Heart left ventricle (tissue), 16 donors: ENCODE measurements at places on chromosomes 13 and 19. TPM values are rescaled to one million over a fixed set of nuclear protein-coding genes. Genes with fewer than 3 reads are reported as not detected.

The KIR3DL1 gene
- not detected for total RNA-seq

The AMER2 gene
- not detected for total RNA-seq

The C5AR2 gene
- total RNA-seq: 3.3 TPM

The CXCL17 gene
- not detected for total RNA-seq

The THAP8 gene
- total RNA-seq: 4.3 TPM

The POP4 gene
- total RNA-seq: 61.1 TPM

- DNase-seq: no peak
Measured at GRCh38 chr19:29834991-29835846, 23.4 kb downstream of the CCNE1 start.

- DNase-seq: no peak
Measured at GRCh38 chr19:2394442-2395292, 32.7 kb downstream of the TIMM13 start.

DNA sequence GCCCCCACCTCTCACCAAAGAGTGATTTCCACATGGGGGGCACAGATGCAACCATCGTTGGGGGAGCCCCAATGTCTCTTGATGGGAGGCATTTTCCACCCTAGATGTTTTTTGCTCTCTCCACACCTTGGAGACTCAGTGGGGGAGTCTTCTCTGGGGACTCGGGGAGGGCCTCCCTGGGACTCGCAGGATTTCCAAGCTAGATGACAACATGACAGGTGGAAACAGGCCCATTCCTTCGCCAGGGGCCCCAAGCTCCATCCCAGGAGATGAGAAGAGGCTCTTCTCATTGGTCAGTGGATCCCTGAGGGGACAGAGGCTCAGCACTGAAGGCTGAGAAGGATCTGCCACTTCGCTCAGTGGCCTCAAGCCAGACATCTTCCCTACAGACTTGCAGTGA lies 12.7 kb upstream of the KIR2DL4 start:
- no peak for DNase-seq

DNA sequence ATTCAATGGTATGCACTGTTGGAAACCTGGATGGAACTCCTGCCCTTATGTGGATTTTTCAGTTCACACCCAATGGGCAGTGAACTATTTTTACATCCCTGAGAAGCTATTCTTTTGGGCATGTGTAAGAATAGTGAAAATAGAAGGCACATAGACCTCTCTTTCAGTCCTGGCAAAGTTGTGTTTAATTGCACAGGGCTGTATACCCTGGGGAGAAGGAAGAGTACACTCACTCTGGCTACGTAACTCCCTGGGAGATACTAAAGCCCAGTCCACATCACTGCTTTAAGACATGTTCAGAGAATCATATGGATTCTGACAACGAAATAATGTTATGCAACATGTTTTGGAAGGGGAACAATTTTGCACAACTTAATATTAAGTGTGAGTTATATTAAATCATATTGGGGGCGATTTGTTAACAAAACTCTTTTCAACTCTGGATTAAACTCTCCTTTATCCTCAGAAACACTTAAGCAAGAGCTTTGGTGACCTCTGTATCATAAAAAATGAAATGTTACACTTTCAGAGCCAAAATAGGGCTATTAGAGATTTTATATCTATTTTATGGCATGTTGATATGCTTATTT lies 166.1 kb downstream of the DCT start:
- DNase-seq: no peak

- DNase-seq: no peak
Measured at GRCh38 chr19:41711376-41712261, 3.2 kb downstream of the CEACAM5 start.

- no peak for DNase-seq
Measured at GRCh38 chr13:70324519-70324918, 216.3 kb upstream of the KLHL1 start.

GRCh38 chr13:48505597-48506091 lies 27.2 kb downstream of the RCBTB2 start:
- DNase-seq: peak; percentile 70

DNA sequence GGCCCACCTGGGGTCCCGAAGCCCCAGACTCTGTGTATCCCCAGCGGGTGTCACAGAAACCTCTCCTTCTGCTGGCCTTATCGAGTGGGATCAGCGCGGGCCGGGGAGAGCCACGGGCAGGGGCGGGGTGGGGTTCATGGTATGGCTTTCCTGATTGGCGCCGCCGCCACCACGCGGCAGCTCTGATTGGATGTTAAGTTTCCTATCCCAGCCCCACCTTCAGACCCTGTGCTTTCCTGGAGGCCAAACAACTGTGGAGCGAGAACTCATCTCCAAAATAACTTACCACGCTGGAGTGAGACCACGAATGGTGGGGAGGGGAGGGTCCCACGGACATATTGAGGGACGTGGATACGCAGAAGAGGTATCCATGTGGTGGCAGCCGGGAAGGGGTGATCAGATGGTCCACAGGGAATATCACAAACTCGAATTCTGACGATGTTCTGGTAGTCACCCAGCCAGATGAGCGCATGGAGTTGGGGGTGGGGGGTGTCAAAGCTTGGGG lies 1.0 kb upstream of the ICAM5 start:
- no peak for DNase-seq

GRCh38 chr13:38969187-38969586 lies 21.4 kb downstream of the STOML3 start:
- DNase-seq: no peak

DNA sequence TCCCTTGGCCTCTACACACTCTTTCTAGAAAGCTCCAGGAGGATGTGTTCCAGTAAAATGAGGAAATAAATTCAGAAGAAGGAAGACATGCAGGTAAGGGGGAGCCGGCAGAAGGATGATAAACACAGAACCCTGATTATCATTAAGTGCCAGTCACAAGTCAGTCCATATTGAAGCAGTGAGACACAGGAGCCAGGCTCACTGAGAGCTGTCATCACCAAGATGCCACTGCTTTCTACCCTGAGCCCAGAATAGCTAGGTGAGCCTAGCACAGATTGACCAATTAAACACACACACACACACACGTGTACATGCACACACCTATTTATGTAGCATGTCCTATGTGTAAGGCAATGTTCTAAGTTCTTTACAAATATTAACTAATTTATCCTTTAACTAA lies 211.4 kb upstream of the IPO5 start:
- no peak for DNase-seq

GRCh38 chr13:113836768-113837559 lies 26.9 kb downstream of the GAS6 start:
- DNase-seq: peak; percentile 79

DNA sequence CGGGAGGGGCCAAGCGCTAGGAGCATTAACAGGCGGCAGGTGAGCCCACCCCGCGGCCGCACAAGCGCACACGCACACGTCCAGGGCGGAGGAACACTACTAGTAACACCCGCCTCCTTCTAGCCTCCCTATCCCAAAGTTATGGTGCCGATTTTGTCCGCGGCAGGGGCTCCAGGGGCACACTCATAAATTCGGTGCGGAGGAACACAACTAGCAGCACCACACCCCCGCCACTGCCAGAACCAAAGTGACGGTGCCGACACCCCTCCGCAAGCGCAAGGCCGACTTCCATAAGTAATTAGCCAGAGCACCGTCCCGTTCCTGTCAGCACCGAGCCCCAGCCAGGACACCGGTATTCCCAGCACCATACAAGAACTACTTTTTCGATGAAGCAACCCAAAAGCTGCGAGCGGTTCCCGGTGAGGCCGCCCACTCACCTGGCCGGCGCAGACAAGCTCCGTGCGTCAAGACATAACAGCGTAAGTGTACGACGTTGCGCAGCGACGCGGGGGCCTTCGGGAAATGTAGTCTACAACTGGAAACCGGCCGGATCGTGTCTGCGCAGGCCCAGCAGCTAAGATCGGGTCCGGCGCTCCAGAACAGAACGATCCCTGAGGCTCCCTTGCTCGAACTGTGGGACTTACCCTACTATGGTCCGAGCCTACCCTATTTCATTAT lies at the start of the genes ZNF540 and ZNF571:
ZNF540 (plus strand) TSS at position 573 of the 678 bp plus-strand sequence. CDS start 3,572 bp downstream, outside the sequence.
ZNF571 (minus strand) TSS at position 489 of the 678 bp plus-strand sequence. CDS start 8,116 bp downstream, outside the sequence.
- peak; percentile 96 for DNase-seq

- no peak for DNase-seq
Measured at GRCh38 chr19:30804751-30805150, 432.6 kb downstream of the ZNF536 start.

GRCh38 chr19:18304458-18305310 lies 18.2 kb downstream of the LSM4 start:
- DNase-seq: peak; percentile 91

- no peak for DNase-seq
Measured at GRCh38 chr13:78398743-78399410, 204.5 kb downstream of the POU4F1 start.

DNA sequence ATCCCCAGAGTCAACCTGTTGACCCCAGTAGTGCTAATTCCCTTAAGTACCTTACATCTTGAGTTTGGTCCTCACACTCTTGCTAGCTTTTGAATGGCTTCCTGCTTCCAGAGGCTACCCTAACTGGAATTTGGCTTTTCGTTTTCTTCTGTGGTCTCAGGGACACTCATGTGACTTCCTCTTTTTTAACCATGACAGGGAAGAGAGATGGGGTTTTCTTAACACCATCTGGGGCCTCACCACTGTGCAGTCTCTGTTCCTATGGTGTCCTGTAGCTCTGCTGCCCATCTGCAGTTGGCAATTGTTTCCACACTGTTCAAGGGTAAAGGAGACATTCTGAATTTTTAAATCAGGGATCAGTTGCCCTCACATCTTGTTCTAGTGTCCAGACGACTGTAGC lies 66.7 kb downstream of the SLC10A2 start:
- no peak for DNase-seq

DNA sequence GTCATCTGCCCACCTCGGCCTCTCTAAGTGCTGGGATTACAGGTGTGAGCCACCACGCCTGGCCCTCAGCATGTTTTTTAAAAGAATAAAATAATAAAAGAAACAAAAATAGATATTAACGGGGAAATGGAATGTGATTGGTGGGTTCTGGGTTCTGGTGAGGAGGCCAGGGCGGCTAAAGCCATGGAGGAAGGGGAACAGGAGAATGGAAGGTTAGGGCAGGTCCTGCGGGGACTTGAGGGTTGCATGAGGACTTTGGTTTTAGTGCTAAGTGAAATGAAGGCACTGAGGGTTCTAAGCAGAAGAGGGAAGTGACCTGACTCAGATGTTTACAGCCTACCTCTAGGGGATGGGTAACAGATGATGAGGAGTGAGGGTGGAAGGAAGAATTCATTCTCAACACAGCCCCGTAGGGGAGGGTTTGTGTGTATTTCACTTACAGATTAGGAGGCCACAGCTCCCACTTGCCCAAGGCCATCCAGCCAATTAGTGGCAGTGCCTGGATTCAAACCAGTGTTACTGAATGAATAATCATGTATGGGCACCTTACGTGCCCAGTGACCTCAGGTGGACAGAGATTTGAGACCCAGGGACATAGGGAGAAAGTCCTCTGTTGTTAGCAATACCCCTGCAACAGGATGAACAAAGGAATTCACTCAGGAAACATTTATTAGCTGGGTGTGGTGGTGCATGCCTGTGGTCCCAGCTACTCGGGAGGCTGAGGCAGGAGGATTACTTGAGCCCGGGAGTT lies 6.7 kb upstream of the MRPL4 start:
- no peak for DNase-seq

DNA sequence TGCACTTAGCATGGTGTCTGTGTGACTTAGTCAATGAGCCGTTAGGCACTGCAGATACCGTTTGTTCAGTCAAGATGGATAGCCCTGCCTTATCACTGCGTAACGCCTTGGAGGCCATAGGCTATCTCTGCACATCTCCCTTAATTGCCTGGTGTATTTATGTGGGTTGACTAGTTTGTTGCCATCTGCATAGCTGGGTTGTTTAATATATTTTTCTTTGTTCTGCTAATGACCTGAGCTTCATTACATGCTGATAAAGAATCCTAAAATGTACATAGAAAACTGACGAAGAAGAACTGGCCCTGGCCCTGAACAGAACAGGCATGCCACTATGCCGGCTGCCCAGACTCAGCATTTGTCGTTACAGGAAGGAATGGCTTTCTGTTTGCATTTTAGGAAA lies 297.8 kb downstream of the SHISA2 start:
- no peak for DNase-seq

- no peak for DNase-seq
Measured at GRCh38 chr13:96338030-96338429, 248.1 kb downstream of the HS6ST3 start.

DNA sequence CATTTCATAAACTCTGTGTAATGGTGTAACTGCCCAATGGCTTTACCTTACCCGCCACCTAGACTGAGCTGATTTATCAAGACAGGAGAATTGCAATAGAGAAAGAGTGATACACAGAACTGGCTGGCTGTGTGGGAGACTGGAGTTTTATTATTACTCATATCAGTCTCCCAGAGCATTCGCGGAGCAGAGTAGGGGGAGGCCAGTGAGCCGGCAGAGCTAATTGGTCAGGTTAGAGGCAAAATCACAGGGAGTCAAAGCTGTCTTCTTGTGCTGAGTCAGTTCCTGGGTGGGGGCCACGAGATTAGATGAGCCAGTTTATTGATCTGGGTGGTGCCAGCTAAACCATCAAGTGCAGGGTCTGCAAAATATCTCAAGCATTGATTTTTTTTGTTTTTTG lies 23.4 kb upstream of the SLITRK1 start:
- DNase-seq: no peak

DNA sequence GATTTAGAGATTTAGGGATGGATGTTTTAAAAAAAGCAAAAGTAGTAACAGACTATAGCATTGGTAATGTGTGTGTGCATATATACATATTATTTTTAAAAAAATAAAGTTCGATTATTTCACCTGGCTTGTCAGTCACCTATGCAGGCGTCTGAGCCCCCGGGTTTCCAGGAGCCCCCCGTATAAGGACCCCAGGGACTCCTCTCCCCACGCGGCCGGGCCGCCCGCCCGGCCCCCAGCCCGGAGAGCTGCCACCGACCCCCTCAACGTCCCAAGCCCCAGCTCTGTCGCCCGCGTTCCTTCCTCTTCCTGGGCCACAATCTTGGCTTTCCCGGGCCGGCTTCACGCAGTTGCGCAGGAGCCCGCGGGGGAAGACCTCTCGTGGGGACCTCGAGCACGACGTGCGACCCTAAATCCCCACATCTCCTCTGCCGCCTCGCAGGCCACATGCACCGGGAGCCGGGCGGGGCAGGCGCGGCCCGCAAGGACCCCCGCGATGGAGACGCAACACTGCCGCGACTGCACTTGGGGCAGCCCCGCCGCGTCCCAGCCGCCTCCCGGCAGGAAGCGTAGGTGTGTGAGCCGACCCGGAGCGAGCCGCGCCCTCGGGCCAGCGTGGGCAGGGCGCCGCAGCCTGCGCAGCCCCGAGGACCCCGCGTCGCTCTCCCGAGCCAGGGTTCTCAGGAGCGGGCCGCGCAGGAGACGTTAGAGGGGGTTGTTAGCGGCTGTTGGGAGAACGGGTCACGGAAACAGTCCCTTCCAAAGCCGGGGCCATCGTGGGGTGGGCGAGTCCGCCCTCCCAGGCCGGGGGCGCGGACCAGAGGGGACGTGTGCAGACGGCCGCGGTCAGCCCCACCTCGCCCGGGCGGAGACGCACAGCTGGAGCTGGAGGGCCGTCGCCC lies 840 bp upstream of the CCNA1 start:
- no peak for DNase-seq

DNA sequence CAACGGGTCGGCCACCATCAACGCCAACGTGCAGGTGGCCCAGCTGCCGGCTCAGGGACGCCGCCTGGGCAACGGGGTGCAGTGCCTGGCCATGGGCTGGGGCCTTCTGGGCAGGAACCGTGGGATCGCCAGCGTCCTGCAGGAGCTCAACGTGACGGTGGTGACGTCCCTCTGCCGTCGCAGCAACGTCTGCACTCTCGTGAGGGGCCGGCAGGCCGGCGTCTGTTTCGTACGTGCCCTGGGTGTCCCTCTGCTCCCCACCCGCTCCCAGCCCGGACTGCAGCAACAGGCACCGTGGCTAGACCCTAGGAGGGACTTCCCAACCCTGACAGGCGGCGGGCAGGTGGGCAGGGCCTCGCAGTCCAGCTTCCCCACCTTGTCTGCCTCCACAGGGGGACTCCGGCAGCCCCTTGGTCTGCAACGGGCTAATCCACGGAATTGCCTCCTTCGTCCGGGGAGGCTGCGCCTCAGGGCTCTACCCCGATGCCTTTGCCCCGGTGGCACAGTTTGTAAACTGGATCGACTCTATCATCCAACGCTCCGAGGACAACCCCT lies 3.5 kb downstream of the ELANE start:
- no peak for DNase-seq
